ENCODE measurements at places on chromosomes 1 and 21. TPM values are rescaled to one million over a fixed set of nuclear protein-coding genes. Genes with fewer than 3 reads are reported as not detected.

Gene LRRC8B
- total RNA-seq: 33.2 TPM

Gene FMN2
- 0.61 TPM for total RNA-seq

Gene MXRA8
- total RNA-seq: 8.1 TPM

Gene KCNJ10
- total RNA-seq: 0.44 TPM

Gene SSR2
- 172 TPM for total RNA-seq

Gene DNAJC6
- 2.2 TPM for total RNA-seq
